EL (cell line): ENCODE measurements at places on chromosomes 12 and 14.

GRCh38 chr12:32863128-32863527 lies 33.4 kb downstream of the PKP2 start:
- no peak for DNase-seq

- DNase-seq: peak; percentile 83
Observed at GRCh38 chr14:68824517-68825347, 31.9 kb upstream of the ZFP36L1 start.

GRCh38 chr12:58969237-58969636 lies 48.9 kb upstream of the LRIG3 start:
- no peak for DNase-seq

- DNase-seq: peak; percentile 81
Observed at GRCh38 chr14:50928002-50928635, 16.2 kb downstream of the PYGL start.

- DNase-seq: peak; percentile 99
Observed at GRCh38 chr12:47881826-47882427, 22.9 kb downstream of the VDR start.

- peak; percentile 42 for DNase-seq
Observed at GRCh38 chr12:106978035-106978800, 8.7 kb downstream of the MTERF2 start.

DNA sequence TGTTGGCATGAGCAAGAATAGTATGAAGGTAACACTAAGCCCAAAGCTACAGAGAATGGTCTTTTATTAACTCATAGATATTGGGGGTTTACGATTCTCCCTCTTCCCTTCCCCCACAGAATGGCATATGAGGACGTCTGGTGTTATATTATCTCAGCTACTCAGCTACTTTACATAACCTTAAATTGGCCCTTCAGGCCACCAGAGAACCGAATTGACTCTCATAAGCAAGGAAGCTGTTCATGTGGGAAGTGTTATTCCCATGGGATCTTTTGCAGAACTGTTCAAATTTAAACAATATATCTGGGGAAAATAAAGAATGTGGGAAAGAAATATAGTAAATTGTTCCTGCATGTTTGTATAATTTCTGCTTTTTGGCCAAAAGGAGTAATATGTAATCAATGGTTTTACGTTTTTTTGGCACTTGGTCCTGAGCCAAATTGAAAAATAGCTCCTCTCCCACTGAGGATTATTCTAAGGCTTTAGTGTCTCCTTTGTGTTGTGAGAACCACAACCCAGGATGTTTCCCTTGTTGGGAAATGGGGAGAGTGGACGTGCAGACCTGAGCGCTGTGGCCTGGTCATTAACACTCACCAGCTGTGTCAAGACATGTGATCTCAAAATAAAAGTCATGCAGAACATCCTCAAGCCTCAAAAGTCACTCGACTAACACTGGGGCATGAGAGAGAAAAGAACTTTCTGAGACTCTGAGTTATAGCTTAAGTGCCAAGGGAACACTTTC lies 31.8 kb upstream of the CMAS start:
- no peak for DNase-seq

DNA sequence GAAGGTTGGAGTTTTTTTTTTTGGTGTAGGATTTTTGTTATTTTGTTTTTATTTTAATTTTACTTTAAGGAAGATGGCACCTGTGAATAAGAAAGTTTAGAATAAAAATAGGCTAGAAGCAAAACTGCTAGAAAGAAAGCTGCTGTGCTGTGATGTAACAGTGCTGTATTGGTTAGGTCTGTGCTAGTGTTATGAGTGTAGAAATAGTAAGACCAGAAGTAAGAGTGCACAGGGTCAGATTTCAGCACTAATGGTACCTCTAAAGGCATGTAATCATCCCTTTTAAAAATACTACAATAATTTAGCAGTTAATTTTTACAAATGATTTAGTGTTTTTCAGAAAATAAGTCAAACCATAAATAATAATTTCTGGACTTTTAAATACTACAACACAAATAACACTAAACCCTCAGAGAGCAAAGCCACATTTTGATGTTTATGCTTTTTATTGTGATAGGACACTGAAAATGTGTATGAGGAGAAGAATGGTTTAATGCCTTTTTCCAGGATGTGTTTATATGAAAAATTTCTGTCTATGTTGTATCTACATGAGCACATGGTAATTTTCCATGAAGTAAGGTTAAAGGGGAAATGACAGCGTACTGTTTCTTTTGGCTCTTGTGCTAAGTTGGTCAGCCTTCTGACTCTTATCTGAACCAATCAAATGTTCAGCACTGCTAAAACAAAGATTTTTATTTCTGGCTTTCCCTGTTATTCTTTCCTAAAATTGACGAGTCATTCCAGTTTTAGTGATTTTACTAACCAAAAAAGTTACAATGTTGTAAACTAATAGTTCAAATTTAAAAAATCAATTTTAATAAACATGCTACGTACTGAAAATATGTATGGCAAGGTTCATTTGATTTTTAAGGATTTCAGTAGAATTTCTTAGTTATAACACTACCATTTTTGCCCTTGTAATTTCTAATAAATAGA lies 96.1 kb downstream of the PPHLN1 start:
- DNase-seq: peak; percentile 45

GRCh38 chr14:100012478-100013327 lies 52.5 kb upstream of the EVL start:
- no peak for DNase-seq

DNA sequence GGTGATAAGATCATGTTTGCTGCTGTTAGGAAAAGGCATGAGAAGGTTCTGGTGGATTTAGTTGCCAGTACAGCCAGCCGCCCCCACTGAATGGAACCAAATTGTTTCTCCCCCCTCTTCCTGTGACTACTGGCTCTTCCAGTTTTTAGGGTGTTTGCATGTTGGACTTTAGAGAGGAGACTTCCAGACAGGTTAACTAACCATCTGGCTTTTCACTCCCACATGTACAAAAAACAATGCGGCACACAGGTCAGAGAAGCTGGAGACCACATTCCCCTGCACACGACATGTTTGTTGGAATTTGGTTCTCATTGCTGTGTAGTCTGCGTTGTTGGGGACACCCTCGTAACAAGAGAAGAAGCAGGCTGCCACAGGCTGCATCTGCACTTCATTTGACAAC lies 103.9 kb upstream of the TMEM132C start:
- no peak for DNase-seq

DNA sequence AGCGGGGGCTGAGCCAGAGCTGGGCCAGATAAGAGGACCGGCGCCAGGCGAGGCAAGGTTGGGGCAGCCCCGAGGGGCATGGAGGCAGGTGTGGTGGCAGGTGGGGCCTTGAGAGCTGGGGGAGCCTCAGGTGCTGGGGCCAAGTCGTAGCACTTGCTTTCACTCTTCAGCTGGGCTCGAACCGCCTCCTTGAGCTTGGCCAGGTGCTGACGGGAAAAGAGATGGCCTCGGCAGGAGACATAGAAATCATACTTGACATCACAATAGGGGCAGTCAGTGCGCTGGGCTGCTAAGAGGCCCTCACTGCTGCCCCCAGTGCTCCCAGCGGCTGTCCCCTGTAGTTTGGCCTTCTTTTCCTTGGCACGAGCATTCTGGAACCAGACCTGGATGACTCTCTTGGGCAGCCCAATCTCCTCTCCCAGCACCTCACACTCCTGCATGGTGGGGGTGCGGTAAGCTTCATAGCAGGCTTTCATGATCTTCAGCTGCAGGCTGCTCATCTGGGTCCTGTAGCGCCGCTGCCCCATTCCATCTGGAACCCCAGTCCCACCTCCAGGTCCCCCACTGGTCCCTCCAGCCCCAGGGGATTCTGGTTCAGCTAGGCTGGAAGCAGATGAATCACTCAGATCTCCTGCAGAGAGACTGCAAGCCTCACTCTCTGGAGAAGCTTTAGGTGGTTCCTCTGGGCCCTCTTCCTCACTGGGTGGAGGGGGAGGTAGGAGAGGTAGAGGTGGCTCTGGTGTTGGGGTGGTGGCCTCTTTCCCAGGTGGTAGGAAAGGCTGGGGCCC lies 28.1 kb downstream of the ZFHX2 start:
- no peak for DNase-seq

GRCh38 chr12:132279184-132279889 lies 50.1 kb downstream of the GALNT9 start:
- no peak for DNase-seq

DNA sequence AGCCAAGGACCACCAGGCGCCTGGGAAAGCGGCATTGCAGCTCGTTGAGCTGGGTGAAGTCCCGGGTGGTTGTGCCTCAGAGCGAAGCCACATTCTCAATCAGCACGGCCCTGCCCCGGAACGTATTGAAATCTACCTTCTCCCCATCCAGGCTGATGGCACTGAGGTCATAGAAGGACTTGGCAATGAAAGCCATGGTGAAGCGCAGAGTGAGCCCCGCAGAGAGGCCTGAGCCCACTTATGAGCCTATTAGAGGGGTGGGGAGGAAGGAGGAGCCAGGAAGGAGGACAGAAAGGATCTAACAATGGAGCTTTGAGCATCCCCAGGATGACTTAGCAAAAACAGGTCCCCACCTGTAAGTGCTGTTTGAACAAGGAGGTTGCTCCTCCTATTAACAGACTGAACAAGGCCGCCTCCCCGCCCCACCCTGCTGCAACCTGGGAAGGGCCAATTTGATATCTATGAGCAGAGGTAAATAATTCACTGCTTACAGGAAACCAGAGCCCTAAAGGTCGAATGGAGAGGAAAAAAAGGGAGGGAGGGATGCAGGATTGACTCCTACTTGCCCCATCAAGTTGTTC lies at the start of gene GPX2:
TSS of gene GPX2 (minus strand) at position 215 of the 581 bp plus-strand sequence. CDS start at position 196, 19 bp downstream.
- DNase-seq: no peak

- peak; percentile 99 for DNase-seq
Observed at GRCh38 chr12:127230843-127231260, 1036.1 kb upstream of the TMEM132C start.
